A172 (cell line): ENCODE measurements at places on chromosomes 5 and 9.

DNA sequence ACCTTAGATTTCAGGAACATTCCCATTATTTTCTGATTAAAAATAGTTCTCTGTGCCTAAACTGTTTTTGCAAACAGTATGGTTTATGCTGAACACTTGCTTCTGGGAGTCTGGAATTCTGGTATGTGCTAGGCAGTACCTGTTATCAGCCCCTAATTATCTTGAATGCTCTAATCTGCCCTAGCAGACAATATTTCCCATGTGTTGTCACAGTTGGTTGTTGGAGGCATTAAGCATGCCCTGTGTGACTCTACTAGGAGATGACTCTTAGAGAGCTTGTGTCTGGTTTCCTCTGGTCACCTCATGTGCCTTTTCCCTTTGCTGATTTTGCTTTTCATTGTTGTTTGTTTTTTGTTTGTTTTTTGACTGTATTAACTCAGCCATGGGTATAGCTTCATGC, 36.6 kb downstream of the UHRF2 start:
- DNase-seq = no peak

GRCh38 chr9:86408121-86408520, 53.9 kb upstream of the TUT7 start:
- DNase-seq = no peak

DNA sequence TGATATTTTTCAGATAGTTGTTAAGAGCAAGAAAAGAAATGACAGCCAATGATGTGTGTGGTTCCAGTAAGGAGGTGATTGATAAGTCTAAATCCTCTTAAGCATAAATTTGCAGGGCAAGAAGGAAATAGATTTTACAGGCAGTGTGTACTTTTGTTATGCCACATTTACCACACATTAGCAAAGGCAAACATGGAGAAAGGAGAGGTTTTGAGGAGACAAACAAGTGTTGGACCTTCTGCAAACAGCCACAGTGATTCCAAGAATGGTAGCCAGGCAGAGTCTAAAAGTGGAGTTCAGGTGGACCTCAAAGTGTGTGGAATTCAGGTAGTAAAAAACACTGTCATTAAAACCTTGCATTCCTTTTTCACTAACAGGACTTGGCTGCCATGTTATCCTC, 295.9 kb upstream of the ITGA1 start:
- DNase-seq = no peak

DNA sequence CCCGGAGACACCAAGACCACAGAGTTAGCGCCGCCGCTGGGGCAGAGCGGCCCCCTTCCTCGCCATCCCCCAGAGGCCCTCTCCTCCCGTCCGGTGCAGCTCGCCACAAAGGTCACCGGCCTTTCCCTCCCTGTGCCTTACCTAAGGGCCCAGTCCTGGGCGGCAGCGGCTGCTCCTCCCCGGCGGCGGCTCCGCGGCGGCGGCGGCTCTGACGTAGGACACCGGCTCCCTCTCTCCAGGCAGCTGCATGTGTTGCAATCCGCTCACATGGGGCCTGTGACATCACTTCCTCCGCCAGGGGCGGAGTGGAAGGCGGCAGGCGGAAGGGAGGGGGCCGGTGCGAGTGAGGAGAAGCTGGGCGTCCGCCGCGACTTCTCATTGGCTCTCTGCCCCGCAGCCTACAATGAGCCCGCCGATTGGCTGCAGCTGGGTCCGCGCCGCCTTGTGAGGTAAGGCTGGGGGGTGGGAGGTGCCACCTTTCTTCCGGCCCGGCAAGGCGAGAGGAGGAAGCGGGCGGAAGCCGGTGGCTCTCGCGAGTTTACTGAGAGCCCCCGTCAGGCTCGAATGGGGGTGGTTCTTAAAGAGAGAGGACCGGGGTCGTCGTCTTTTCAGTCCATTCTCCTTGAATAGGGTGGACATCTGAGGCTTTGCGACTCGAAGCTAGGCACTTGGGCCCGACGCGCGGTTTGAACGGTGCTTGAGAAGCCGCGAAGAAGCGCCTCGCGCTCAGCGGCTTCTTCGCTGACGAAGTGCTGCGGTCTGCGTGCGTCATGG, at the start of gene ETF1:
TSS of gene ETF1 (minus strand) at position 281 of the 774 bp plus-strand sequence. CDS start 318 bp downstream, outside the sequence.
- peak; percentile 99 for DNase-seq

- DNase-seq = no peak
These were observed 28.4 kb upstream of the RNF130 start for GRCh38 chr5:180099733-180100611.
